ENCODE measurements at places on chromosomes 7 and 10.

GRCh38 chr7:11078247-11078834 is 104.7 kb downstream of the PHF14 start:
- no peak for DNase-seq

DNA sequence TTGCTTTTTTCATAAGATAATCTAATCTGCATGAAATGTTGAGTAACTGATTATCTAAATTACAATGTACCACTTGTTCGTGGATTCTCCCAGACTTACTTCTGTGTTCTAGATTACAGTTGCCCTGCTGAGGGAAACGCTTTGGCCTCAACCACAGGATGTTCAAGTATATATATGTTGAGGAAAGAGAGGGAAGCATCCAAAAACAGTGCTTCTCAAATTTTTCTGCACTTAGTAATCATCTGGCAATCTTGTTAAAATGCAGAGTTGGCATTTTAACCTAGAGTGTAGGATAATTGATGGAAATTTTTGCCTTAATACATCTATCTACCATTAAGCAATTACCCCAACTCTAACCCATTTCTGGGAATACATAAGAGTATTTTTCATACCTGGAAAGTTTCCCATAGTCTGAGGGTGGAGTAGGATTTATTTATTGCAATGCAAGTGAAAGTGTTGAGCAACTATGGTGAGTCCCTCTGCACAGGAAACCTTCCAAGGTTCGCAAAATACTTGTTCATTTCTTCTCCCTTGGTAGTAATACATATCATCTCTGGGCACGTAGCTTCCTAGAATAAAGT is 59.6 kb upstream of the C1GALT1 start:
- DNase-seq: no peak

GRCh38 chr10:118865998-118866693 is 111.4 kb upstream of the CACUL1 start:
- DNase-seq: no peak

GRCh38 chr10:79602953-79603352 is 7.8 kb upstream of the SFTPA1 start:
- DNase-seq: no peak

DNA sequence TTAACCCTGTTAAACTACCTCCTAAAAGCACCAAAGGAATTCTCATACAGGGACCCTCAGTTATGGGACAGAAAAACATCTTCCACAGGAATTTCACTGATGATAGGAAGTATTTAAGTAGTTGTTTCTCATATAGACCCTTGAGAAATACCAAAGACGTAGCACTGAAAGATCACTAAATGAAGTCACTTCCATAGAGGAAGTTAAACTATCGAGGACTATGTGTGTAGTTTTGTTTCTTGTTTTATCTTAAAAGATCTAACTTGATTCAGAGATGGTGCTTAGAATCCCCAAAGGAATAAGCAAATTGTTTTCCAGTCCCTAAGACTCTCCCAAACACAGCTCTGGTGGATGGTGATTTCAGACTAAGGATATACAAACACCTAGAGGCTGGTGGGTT is 94.8 kb upstream of the AFAP1L2 start:
- no peak for DNase-seq

DNA sequence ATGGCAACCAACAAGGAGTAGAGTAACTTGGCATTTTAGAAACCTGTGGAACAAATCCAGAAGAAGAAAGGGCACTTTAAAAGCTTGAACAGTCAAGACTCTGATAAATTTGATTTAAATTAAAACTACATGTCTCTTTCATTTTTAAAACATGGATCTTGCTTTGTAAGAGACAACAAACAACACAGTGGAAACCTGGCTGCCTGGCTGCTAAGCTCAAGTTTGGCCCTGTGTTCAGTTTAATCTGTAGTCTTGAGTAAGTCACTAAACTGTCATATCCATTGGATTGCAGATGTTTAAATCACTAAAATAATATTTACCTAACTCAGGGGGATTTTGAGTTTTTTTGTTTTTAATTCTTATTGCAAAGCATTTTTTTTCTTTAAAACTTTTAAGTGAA is 374.9 kb upstream of the SEMA3D start:
- DNase-seq: no peak
